CD4-positive, alpha-beta memory T cell (primary cell): ENCODE measurements at places on chromosomes 1 and 21.
A peak's percentile ranks its signal among the peaks of the same experiment; 100 is the strongest.

- no peak for DNase-seq
Observed at GRCh38 chr1:23263380-23263887, 46.1 kb upstream of the HTR1D start.

DNA sequence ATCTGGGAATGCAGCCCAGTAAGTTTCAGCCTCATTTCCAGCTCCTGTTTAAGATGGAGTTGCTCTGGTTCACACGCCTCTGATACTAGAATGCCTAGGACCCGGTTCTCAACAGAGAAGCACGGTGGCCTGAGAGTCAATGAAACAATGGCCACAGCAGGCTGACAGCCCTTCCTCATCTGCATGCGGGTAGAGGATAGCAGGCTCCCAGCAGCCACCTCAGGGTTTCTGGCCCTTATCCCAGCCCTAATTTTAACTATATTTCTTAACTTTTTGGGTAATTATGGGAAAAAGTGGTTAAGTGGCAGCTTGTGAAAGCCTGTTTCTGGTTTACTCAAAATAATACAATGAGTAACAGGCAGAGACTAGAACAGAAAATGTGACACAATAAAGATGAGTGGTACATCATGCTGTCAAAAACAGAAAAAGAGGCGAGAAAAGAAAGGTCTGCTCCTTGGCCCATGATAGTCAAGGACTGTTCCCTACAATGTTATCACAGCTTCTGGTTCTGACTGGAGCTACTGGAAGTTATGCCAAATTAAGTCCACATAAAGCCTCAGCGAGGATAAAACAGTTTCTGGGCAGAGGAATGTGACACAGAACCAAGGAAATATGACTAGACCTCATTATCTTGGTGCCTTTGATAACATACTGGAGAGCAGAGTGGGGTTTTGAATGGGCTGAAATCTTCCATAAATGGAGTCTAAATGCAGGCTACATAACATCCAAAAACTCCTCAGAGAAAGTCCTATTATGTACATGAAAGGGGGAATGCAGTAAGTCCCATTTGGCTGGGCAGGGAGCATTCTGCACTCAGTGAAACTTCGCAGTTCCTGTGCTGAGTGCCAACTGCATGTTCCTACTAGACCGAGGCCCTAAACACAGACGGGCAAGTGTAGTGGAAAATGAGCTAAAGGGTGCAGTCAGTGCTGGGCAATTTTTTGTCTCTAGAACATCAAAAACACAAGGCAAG lies 92.1 kb downstream of the NIBAN1 start:
- DNase-seq, result no peak

DNA sequence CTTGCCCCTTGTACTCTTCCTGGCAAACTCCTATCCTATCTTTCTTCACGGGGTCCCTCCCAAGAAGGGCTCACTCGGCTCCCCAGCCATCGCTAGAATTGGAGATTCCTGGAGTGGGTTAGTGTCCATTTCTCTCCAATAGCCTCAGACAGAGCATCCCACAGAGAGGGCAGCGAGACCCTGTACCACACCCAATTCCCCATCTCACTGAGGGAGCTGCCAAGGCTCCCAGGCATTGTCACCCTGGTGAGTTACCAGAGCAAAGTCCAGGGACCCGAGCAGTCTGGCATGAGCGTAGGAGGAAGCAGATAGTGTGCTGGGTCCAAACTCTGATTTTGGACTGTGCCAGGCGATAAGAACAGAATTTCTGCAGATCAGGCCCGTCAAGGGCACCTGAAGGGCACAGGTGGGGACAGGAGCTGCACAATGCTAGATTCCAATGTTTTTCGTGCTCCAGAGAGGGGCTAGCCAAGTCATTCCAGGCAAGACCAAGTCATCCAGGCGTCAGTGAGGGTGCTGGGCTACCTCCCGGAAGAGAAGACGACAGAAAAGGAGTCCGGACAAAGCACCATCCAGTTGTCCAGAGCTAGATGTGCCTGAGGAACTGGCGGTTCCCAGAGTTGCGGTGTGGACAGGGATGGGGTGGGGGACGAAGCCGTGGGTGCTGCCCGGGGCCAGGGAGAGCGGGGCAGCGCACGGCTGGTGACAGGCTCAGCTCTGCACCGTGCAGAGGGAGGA lies 15.3 kb downstream of the AKR7A3 start:
- no peak for DNase-seq

DNA sequence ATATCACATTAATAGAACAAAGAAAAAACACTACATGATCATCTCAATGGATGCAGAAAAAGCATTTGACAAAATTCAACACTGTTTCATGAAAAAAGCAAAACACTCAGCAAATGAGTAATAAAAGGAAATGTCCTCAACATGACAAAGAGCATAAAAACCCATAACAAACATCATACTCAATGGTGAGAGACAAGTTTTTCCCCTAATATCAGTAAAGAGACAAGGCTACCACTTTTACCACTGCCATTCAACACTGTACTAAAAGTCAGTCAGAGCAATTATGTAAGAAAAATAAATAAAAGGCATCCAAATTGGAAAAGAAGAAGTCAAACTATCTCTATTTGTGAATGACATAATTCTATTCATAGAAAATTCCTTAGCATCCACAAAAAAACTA lies 64.3 kb downstream of the ZNF644 start:
- no peak for DNase-seq

DNA sequence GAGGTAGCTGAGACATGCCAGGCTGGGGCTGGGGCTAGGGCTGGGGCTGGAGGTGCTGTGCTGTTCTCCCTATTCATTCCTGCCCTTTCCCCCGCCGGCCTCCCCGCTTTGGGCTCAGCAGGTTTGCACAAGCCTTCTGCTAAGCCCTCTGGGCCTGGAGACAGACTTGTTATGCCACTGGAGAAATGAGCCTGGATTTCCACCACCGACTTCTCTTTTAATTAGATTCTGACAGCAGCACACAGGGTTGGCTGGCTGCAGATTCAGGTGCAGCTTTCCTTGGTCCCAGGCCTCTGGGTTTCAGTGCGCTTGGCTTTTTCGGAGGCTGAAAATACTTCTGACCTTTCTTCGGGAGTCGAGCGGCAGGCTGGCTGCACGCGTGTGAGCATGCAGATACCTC lies 71.5 kb upstream of the ACTL8 start:
- DNase-seq, result no peak

DNA sequence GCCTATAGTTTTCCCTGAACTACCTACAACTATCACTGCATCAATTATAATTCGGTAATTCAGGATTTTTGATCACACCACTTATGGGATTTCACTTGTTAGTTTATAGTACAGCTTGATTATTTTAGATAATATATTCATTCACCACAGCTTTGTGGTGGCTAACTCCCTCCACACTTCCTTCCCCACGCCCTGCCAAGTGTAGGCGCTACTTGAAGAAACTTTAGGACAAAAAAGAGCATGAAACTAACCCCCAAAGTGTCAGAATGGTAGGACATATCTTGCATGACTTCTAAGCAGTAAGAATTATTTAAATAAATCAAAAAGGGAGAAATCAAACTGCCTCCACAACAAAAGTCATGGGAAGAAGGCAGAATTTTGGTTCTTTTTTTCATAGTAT lies 70.1 kb downstream of the LHX9 start:
- DNase-seq, result no peak

DNA sequence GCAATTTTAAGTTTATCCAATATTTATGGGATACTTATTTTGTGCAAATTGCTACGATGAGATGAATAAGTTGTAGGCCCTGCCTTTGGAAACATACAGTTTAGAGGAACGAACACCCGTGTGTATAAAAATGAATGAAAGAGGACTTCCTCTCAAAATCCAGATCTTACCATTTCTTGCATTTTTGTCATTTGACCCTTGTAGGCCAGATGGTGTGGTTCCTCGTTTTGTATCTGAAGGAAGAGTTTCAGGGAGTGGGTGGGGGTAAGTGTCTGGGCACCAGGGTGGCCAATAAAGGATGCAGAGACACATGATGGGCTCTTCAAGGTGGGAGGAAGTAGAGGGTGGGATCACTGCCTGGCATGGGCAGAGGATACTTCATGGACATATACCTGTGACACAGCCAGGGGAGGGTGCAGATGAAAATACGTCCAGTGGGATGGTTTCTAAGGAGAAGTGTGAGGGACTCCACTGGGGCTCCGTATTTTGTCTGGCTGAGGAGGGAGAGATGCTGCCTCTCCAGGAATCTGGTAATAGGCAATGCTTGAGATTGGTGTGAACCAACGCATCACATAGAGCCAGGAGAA lies 14.4 kb downstream of the MAPKAPK2 start:
- no peak for DNase-seq

DNA sequence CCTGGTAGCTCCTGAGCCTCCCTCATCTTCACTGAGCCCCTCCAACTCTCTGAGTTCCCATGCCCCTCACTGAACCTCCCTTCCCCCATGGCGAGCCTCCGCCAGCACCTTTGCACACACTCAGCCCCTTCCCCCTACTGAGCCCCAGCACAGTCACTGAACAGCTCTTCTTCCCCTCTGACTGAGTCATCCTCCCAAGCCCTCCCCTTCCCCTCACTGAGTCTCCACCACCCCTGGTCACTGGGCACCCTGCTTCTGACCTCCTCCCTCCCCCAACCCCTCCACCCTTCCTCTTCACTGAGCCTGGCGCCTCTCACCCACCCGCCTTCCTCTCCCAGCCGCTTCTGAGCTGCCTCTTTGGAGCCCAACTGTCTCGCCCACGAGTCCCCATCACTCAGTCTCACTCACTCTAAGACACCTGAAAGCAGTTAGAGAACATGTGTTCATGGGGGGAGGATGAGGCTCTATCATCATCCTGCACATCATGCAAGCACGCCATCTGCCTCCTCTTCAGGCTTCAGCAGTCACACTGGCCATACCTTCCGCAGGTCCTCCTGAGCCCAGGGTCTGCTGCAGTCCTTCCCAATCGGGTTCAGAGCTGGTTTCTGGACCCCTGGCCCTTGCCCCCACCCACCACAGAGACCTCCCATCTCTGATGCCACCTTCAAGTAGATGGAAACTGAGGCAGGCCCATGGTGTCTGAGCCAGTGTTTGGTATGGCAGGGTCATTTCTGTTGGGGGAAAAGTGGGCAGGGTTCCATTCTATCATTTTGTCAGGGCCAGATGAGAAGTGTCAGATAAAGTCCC lies 2.0 kb upstream of the TRNP1 start:
- no peak for DNase-seq

GRCh38 chr21:45076245-45076711 lies 1.9 kb downstream of the ADARB1 start:
- peak; percentile 55 for DNase-seq

DNA sequence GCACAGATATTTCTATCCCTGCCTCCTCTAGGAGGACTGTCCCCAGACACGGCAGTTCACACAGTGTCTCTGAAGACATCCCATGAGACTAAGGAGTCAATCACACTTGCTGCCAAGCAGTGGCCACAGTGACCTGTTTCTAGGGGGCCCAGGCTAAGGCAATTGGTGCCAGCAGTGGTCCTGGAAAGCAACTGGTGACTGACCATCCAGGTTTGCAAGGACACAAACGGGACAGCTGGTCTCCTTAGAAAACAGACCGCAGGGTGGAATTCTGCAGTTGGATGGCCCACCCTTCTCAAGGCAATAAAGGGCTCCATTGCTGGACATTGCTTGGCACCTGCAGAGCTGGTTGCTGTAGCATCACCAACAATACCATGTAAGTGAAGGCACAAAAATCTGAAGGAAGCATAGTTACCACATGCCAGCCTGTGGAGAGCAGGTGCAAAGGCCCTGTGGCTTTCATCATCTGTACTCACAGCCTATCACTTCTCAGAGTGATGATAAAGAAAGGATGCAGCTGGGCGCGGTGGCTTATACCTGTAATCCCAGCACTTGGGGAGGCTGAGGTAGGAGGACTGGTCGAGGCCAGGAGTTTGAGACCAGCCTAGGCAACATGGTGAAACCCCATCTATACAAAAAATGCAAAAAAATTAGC lies 81.5 kb downstream of the STUM start:
- DNase-seq, result no peak

DNA sequence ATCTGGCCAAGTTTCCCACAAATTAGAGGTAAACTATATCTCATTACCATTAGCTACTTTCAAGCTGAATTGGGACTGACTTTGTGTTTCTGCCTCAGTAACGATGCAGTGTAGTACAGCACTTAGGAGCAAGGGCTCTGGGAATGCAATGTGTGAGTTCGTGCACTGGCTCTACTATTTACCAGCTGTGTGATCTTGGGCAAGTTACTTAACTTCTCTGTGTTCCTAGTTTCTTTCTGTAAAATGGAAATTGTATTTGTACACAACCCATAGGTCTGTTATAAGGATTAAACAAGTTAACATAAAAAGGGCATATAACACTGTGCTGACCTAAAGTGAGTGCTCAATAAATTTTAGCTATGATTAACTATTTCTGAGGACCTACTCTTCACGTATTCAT lies 65.0 kb upstream of the CSF1 start:
- DNase-seq, result no peak

DNA sequence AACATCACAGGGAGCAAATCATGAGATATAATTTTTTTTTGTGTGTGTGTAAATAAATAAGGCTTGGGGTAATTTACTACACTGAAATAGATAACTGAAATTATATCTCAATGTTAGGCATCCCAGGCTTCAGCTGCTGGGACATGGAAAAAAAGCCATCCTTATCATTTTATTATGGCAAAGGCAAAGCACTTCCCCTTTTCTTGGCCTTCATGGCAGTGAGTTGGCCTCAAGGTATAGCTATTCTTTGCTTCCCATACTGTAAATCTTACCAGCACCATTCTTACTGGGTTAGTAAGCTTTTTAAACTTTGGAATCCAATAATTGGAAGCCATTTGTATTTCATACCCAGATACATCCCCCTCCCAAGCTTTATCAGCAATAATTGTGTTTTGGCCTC lies 29.0 kb downstream of the RBM11 start:
- no peak for DNase-seq

DNA sequence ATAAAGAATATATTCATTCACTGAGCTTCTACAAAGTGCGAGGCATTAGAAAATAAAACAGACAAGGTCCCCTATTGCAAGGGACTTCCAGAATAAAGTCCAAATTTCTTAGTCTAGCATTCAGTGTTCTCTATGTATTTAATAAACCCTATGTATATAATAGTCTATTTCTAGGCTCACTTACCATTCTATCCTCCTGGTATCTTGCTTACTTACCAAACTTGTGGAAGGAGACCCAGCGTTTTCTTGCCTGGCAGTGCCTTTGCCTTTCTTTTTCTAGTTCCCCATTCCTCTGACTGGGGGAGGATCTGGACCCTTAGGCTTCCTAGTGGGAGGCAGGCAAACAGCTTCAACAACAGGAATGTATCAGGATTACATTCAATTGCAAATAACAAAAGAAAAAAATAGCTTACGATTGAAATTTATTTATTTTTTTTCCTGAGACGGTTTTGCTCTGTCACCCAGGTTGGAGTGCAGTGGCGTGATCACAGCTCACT lies 690 bp upstream of the RNF19B start:
- no peak for DNase-seq

- no peak for DNase-seq
Observed at GRCh38 chr21:42294273-42294880, 20.8 kb downstream of the TFF3 start.
